ENCODE measurements at places on chromosomes 5 and 9.

DNA sequence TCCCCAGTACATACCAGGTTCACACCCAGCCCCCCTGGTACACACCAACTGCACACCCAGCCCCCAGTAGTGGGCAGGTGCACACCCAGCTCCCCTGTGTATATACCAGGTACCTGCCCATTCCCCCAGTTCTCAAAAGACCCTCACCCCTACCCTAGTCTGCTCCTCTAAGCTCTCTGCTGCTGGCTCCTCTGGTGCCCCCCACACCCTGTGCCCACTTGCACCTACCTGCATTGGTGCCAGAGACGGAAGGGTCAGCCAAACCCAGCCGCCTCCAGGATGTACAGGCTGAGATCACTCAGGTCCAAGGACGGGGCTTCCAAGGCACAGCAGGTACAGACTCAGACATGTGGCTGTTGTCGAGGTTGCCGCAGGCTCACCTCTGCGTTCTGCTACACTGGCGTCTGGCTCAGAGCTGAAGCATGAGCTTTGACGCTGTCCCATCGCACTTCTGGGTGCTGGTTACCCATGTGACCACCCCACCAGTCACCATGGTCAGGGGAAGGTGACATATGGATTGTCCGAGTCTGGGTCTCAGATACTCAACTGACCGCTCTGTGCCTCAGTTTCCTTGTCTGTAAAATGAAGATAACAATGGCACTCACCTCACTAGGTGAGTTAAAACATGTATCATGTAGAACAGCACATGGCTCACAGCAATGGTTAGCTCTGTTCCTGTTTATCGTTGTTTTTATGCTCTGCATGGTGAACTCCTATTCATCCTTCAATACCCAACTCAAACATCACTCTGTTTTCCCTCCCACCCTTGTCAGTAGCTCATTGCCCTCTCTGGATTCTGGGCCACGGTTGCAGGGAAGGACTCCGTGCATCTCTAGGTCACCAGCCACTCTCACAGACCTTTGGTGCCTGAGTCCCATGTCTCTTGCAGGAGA, 45.3 kb upstream of the SUSD3 start:
- DNase-seq = peak; percentile 37

DNA sequence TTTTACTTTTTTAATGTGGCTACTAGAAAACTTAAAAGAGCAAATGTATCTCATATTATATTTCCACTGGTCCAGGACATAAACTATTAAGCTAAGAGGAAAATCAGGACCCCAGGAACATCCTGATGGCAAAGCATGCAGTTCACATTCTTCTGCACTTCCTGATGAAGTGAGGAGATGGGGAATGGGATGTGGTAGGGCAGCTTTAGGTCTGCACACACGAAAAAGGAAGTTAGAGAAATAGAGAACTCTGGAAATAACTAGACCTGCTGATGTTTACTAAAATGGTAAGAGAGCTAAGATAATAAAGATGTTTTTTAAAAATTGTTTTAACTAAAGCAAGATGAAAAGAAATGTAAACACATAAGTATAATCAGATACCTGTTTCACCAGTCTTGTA, 39.7 kb upstream of the NIPBL start:
- DNase-seq = no peak

- DNase-seq = no peak
Observed at GRCh38 chr5:158796812-158797497, 302.8 kb downstream of the EBF1 start.

- no peak for DNase-seq
Observed at GRCh38 chr9:8644571-8644970, 845.0 kb upstream of the DMAC1 start.

GRCh38 chr5:8102714-8103113, 233.8 kb downstream of the MTRR start:
- DNase-seq = no peak

GRCh38 chr5:17763301-17763700, 129.0 kb downstream of the TAF11L14 start:
- DNase-seq = no peak

- DNase-seq = no peak
Observed at GRCh38 chr9:115466756-115467155, 348.8 kb upstream of the TNC start.

DNA sequence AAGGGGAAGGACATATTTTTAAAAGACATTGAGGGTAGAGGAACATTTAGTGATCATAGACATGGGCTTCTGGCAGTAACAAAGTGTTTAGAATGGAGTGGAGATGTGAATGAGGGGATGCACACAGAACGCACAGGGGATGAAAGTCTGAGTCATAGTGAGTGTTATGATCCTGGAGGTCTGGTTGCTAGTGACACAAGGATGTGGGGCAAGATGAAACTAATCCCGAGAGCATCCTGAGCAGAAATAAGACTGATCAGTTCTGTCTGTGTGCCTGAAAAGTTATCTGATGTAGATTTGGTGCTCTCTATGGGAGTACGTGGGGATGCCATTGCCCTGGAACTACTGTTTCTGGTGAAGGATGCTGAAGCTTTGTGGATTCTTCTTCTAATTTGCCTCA, 141.1 kb downstream of the CHSY3 start:
- DNase-seq = no peak

DNA sequence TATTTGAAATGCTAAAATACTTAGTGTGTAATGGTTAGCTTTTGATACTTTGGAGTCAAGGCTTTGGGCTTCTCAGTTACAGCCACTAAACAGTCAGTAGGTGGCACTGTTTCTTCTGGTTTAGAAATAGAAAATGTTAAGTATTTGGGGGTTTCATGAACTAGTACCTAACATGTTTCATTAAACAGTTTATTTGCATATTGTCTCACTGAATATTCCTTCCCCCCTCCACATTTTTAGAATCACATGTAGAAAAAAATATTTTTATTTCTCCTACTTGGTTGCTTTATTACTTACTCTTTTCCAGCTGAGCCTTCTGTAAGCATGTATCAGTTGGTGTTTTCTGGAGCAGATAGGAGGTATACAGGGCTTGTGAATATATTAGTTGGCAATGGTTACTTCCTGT, 48.0 kb downstream of the IPO11 start:
- no peak for DNase-seq

GRCh38 chr5:170306381-170306831, 8.8 kb upstream of the LCP2 start:
- DNase-seq = no peak

GRCh38 chr5:67774267-67774552, 441.3 kb upstream of the PIK3R1 start:
- DNase-seq = no peak

GRCh38 chr5:172766287-172767108, 4.5 kb downstream of the DUSP1 start:
- peak; percentile 79 for DNase-seq

DNA sequence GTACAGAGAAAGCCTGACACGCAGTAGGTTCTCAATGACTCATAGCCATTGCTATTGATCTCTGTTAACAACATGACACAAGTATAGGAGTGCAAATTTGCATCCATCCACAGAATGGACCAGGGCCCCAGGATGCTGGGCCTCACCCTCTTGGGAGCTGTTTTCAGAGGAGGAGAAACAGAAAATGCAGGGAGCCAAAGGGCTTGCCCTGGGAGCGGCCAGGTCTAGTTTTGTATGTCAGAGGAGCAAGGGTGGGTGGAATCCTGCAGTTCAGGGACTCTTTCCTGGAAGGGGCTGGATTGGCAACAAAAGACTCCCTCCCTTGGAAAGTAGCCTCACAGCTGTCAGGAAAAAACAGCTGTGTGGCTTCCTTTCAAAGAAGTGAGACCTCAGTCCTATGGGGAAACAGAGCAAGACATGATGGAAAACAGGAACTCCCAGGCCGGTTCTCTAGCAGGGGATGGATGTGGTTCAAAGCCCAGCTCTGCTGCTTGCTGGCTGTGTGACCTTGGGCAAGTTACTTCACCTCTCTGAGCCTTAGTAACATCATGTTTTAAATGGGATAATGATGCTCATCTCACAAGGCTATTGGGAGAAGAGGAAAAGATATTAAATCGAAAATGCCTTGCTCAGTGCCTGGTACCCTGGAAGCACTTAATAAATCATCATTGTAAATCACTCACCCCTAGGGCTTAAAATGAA, 50.5 kb upstream of the SH3PXD2B start:
- DNase-seq = peak; percentile 44

DNA sequence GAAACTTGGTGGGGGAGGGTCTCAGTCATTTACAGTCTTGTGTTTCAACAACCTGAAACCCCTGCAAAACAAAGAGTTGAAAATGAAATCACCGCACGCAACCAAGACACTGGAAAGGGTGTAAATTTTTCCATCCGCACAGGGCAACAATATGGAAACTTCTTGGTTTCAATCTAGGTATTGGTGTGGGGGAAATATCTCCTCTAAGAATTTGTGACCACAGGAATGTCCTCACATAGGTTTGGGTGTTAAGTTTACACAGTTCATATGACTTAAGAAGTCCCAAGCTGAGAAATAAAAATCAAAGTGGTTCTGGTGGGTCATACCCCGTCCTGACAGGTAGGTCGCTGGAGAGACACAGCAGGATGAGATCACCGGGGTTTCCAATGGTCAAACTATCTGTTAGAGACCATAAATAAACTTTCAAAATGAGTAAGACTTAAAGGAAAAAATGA, 51.9 kb upstream of the PIP5K1B start:
- DNase-seq = no peak

GRCh38 chr5:133256276-133256675, 204.5 kb downstream of the HSPA4 start:
- no peak for DNase-seq

DNA sequence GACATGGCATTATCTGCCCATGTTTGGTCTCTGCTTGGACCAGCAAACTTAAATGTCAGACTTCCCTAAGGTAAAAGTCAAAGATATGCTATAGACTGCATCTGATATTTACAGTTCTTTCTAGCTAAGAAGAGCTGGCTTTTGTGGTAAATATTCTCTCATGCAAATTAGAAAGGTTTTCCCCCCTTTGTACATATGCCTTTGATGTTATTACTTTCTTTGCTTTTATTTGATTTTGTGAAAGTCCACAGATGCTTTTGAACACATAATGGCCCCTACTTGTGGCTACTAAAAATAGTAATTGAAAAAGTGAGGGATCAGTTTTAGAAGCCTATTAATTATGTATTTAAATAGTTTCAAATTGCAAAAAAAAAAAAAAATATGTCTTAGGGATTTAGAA, 104.2 kb downstream of the SV2C start:
- no peak for DNase-seq

DNA sequence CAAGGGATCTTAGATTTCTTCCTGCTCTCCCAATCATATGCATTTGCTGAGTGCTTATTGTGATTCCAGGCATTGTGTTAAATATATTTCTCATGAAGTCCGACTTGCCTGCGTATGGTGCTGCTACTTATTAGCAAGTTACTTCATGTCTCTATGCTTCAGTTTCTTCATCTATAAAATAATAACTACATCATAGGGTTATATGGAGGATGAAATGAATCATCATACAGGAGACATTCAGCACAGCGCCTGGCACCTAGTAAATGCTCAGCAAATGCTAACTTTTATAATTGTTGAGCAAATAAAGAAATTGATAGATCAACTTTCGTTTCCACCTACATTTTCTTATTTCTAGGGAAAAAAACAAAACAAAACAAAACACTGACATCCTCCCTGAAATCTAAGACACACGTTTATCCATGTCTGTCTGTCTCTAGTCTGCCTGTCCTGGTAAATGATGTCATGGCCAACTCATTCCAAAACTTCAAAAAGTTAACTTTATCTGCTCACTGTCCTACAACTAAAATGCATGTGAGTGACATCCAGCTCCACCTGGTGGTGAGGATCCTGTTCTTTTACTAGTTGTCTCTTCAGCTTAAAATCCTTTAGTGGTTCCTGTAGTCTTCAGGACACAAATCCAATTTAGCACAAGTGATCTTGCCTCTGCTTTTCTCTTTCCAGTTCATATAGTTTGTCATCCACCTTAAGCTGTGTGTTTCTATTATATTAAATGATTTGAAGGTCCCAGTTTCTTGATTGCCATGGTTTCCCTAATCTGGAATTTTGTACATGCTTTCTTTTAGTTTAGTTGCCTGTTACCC, 27.7 kb downstream of the PPP3R2 start:
- DNase-seq = no peak

DNA sequence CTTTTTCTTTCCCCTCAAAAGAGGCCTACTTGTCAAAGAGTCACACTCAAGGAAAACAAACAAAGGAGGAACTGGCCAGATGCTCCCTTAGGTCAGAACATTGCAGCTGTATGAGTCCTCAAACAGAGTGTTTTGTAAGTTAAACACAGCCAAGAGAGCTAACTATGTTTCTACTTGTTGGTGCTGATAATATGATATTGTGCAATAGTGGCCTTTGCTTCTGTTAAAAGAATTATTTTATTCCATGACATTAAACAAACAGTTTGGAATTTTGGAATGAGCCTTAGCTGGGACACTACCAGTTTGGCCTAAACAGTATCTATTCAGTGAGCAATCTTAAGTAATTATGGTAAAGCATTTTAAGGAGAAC, 56.0 kb upstream of the TPD52L3 start:
- no peak for DNase-seq

DNA sequence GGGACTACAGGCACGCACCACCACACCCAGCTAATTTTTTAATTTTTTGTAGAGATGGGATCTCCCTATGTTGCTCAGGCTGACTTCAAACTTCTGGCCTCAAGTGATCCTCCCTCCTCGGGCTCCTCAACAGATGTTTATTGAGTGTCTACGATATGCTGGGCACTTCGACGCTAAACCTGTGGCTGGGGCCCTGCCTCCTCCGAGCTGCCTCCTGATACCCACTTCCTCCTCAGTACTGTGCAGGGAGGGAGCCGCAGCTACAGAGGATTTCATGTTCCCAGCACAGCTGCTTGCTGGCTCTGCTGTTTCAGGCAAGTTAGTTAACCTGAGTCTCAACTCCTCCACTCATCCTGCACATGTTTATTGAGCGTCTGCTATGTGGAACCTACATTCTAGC, 9.6 kb downstream of the AIF1L start:
- DNase-seq = no peak

- DNase-seq = no peak
Observed at GRCh38 chr5:60710362-60710761, 10.4 kb upstream of the DEPDC1B start.

GRCh38 chr5:173213236-173213933, 21.6 kb downstream of the NKX2-5 start:
- no peak for DNase-seq

DNA sequence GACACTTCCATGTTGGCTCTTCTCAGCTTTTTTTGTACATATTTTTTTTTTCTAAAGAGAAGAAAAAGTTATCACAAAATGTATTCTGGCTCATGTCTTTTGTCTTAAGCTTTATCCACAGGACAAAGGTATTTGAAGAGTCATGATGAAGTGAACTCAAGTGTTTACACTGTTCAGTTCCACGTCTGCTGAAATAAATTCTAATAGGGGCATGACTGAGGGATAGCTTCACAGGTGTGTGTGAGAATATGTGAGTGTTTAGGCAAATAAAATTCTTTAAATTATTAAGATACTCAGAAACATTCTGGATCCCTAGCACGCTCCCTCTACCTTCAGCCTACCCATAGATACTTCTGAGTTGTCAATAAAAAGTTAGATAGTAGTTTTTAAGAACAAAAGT, 59.8 kb downstream of the BAAT start:
- DNase-seq = no peak

Measured in ureter (tissue), 1 donor.